ENCODE measurements at places on chromosomes 7 and 10.

GRCh38 chr10:104835422-104835821 is 194.3 kb downstream of the SORCS3 start:
- no peak for DNase-seq

GRCh38 chr10:124180947-124181549 is 87.7 kb upstream of the CHST15 start:
- no peak for DNase-seq

- peak; percentile 52 for DNase-seq
These were observed 293.9 kb downstream of the CCDC3 start for GRCh38 chr10:12707461-12708185.

DNA sequence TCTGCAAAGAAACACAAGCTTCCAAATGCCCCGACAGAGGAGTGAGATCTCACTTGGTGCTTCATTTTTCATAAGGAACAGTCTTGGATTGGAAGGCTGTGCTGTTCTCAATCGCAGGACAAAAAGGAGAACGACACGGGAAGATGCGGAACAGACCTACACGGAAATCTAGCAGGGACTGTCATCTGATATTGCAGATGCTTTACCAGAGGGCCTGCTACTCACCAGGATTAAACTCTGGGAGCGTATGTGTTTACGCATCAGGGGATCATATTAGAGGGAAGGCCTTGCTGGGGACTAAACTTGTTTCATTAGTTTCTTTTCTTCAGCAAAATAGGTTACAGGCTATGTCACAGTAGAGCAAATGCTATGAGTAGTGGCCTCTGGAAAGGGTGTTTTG is 82.8 kb upstream of the EEPD1 start:
- DNase-seq = no peak

- DNase-seq = no peak
These were observed 39.1 kb upstream of the CALD1 start for GRCh38 chr7:134740376-134740775.

DNA sequence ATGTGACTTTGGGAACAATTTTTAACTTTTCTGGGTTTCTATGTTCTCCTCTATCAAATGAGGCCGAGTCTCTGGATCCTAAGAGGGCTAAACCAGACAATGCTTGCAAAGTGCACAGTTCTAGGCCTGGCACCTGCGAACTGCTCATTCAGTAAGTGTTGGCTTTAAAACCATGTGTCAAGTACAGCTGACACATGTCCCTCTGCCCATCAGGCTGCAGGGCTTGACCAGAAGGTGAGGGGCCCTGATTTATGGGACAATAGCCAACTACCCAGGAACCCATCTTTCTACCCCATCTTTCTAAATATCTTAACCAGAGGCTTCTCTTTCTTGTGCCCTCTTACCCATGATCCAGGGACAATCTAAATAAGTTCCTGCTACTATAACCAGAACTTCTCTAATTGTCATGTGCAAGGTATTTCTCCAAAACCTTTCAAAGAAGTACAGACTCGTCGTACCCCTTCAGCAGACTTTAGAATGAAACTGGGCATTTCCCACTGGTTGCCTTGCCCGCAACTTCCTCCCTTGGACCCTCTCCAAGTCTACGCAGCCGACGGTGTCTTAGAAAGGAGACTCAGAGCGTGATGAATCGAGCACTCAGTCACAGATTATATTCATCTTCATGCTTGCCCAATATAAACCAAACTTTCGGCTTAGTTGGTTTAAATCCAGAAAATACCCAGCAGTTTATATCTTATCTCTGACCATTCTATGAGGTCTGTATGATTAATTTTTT is 69.8 kb upstream of the STEAP1B start:
- no peak for DNase-seq

GRCh38 chr10:12299222-12299965 is 50.0 kb upstream of the CAMK1D start:
- DNase-seq = no peak

- no peak for DNase-seq
These were observed 77.9 kb downstream of the CCNY start for GRCh38 chr10:35413985-35414861.

DNA sequence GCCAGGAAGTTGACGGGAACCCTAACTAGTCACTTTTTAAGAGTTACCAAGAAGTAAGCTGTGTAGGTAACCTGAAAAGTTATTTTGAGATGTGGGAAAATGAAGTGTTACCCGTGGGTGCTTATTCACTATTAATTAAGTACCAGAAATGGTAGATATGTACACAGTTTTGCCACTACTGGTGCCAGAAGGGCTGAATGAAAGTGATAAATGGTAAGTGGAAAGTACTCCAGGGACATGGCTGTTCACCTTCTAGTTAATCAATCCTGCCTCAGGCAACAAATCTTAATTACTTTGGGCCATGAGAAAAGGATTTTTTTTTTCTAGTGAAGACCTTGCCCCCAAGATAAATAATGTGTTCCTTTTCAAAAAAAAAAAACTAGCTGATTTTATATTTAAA is 15.8 kb downstream of the NET1 start:
- DNase-seq = no peak

GRCh38 chr7:128755819-128756476 is 16.8 kb downstream of the CALU start:
- DNase-seq = peak; percentile 58

- no peak for DNase-seq
These were observed 1076.7 kb upstream of the SORCS1 start for GRCh38 chr10:108241166-108241565.

DNA sequence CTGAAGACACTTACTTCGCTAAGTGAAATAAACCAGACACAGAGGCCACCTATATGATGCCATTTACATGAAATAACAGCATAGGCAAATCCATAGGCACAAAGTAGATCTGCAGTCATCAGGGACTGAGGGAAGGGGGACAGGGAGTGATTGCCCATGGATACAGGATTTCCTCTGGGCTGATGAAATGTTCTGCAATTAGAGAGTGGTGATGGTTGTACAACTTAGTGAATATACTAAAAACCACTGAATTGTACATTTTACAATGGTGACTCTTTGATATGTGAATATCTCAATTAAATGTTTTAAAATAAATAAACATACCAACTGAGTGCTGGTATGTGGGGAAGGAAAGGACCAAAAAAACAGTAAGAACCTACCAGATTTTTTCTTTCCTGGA is 20.4 kb downstream of the PPA1 start:
- DNase-seq = no peak

- DNase-seq = no peak
These were observed 58.0 kb upstream of the IL6 start for GRCh38 chr7:22668971-22669401.

DNA sequence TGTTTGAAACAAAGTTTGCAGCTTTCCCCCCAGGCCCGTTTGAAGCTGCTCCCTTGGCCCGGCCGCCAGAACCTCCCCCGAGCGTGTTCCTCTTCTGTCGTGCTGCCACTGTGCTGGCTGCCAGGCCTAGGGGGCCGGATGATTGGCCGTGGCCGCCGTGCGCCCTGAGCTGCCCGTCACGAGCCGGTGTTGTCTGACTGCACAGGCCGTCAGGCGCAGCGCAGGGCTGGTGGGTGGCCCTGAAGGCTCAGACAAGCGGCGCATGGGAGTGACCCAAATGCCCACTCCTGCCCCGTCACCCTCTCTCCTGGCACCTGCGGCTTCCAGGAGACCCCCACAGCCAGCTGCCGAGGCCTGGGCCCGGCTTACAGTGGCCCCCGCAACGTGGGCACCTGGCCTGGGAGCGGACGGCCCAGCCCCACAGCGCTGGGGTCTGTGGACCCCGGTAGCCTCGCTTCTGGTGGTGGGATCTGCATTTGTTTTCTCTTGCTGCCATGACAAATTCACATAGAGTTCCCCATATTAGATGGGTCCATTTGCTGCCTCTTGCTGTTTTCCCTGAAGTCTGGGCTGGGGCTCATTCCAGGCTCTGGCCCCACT is 13.1 kb downstream of the JAKMIP3 start:
- no peak for DNase-seq

DNA sequence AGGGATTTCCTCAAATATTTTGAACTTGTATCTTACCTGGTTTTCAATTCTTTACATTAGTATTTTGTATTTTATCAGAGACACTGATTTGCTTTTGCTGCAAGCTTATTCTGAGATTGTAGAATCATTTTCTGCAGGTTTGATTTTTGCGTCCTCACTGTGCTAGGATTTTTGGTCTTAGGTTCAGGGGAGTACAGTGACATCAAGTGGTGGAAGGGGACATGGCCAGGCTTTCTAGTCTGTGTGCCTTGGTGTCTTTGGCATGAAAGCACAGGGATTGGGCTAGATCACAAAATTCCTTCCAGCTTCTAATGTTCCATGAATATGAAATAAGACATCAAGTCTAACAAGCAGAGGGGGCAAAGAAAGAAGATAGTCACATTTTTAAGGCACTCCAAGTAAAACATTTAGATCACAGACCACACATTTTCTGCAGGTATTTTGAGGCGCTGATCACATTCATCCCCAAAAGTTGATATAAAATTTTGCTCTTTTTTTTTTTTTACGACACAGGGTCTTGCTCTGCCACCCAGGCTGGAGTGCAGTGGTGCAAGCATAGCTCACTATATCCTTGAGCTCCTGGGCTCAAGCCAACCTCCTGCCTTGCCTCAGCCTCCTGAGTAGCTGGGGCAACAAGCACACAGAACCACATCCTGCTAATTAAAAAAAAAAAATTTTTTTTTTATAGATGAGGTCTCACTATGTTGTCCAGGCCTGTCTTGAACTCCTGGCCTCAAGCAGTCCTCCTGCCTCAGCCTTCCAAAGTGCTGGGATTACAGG is 124.4 kb downstream of the PON1 start:
- DNase-seq = peak; percentile 38

DNA sequence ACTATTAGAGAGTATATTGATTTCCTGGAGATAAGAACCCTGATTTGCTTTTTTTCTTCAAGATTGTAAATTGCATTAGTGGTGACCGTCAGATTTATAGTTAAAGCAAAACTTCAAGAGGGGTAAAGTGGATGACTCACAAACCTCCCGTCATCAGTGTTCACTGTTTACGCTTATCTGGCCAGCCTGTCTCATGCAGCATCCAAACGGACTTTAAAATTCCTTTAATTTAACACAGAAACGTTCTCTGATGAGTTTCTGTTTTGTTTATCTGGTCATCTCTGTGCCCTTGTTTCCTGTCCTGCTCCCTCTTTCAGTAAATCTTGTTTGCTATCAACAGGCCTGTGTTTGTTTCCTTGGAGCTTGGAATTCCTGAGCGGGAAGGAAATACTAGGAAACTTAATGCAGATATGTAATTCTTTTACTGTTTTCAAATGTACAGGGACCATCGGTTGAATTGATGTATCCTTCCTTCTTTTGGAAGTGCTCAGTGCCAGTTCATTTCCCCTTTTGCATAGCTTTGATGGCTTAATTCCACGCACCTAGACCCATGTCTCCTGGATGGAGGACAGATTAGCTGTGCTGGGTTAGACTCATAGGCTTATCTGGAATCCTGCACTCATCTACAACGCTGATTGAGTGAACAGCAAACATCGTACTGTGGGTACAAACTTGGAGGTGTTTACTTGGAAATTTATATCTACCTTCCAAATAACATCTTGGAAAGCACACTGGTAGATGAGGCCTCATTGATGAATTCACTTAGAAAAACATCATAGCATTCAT is 21.3 kb downstream of the PTPRE start:
- DNase-seq = no peak

DNA sequence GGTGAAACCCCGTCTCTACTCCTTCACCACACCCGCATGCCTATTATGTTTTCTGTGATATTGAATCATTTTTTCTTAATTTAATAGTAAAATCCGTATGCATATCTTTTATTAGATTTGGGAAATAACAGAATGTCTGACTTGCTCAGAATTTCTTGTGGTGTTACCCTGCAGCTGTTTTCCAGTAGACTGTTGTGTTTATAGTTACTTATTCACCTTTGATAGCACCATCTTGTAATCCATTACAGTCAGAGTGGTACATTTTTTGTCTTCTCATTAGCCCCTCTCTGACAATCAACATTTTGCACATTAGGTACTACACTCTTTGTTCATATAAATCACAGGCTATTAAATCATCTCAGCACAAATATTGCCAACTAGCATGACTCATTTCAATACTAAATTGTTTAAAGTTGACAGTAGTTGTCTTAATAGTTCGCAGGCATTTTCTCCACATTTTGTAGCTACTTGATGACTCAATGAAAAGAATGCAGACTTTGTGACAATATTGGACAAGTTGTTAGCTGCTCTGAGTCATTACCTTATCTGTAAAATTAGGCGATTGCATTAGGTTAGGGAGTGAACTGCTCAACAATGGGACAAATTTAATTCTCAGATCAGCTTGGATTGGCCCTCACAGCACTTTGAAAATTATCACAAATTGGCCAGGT is 17.8 kb upstream of the SLC16A12 start:
- DNase-seq = peak; percentile 54

DNA sequence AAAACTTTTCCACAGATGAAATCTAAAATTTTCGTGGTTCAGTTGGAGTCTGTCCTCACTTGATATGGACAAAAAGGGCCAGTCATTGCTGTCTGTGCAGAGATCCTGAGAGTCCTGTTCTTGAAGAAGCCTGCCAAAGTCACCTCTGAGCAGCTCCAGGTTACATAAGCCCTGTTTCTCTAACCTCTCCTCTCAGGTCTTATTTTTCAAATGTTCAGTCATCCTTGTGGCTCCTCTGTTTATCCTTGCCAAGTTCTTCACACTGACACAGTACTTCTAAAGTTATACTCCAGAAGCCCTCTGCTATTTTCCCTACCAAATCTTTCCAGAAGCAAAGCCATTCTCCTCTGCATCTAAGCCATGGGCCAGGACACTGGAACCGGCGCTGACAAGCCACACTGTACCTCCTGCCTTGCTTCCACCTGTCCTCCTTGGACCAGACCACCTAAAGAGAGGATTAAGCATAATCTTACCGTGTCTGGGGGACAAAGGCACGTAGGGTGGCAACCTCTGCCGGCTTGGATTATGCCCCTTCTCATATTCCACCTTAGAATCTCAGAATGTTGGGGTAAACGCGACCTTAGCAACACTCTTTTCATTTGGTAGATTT is 161.6 kb downstream of the JAZF1 start:
- no peak for DNase-seq

DNA sequence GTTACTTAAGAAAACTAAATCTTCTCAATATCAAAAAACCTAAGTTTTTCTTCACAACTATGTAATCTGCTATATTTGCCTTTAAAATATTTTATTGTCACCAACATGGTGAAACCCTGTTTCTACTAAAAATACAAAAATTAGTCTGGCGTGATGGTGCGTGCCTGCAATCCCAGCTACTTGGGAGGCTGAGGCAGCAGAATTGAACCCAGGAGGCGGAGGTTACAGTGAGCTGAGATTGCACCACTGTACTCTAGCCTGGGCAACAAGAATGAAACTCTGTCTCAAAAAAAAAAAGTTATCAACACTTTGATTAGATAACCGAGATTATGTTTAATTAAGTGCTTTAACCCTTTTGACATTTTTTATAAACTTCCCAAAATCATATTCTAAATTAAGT is 28.3 kb upstream of the CLDN4 start:
- no peak for DNase-seq
